Forelimb muscle (tissue), 1 donor: ENCODE measurements at places on chromosomes 7 and 10.

- DNase-seq, result no peak
Measured at GRCh38 chr10:99008054-99008453, 227.6 kb downstream of the HPSE2 start.

GRCh38 chr7:78862411-78862900, 591.0 kb downstream of the MAGI2 start:
- DNase-seq, result no peak

DNA sequence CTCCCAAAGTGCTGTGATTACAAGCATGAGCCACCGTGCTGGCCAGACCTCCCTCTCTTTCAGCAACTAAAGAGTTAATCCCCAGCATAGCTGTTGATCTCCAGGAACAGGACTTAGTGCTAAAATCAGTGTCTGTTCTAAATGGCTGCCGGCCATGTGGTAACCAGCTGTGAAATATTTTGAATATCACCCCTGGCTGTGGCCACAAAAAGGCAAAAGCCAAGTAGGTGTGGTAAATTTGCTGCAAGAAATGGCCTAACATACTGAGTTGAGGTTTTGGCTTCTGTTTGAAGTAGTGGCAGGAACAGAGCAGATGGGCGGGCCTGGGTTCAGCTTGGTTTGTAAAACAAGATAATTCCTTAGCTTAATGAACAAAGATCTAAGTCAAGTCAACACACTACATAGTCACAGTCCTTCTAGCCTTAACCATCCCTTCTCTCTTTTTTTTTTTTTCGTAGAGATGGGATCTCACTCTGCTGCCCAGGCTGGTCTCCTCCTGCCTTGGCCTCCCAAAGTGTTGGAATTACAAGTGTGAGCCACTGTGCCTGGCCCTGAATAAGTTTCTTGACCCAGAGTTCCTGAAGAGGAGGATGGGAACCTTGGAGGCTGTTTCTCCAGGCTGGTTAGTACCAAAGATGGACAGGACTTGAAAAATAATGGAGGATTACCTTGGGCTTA, 22.7 kb upstream of the AGFG2 start:
- DNase-seq, result no peak

DNA sequence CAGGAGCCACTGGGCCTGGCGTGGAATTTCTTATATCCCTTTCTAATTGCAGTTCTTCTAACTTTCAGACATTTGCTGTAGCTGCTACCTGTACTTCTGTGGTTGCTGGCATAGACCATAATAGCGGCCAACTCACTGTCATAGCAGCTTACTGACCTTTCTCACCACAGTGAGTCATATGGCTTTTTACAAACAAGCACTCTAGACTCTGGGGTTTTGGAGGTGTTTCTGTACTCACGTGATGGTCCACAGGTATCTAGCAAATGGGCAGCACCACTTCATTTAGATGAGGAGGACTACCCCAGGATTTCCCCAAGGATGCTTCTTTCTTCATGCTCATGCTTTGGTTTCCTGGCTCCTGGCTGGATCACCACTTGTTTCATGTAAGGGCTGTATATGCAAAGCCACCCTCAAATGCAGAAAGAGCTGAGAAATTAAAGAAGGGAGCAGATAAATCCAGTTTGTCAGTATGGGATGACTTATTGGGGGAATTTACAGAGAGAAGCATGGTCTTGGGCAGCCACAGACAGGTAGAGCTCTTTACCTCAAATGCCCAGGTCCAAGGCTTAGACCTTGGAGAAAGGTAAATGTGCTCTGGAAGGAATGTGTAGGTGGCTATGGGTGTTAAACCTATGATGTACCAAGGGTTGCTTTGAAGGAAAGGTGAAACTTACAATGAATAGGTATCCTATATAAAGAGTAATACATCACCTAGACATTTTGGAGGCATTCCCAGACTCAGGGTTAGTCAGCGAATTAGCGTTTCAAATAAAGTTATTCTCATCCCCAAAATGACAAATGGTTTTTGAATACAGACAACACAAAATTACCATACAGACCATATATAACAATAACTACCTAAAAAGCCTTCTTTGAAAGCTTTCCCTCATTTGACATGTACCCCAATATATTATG, 15.9 kb upstream of the SLC25A16 start:
- DNase-seq, result no peak

DNA sequence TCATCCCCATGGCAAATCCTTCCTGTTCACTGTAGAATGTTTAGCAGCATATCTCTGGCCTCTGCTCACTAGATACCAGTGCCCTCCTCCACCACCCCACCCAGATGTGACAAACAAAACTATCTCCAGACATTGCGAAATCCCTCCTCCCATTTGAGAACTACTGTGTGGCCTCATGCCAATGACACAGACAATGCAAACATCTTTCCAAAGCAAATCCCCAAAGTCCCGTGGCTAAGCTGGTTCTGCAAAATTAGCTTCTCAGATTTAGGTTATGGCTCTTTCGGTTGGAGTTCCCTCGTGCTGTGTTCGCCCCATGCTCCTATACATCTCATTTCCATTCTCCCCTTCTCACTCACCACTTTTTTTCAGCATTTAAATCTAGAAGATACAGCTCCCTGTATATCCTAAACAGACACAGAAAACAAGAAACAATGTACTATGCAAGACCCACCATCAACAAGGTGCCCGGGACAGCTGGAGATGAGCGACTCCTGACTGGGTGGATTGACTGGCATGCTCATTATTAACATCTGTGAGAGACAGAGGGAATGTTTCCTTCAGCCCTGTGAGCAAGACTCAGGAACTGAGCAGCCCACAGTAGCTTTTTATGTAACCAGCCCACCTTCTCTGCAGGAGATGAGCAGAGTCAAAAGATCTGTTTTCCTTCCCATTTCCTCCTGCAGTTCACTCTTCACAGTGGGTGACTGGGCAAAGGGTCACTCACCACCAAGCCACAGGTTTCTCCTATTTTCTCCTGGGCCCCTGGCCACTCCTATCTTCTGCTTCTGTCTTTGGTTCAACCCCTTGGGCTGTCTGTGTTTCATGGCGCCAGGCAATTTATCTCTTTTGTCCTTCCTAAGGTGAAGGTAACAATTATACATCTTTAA, 225.7 kb upstream of the AOAH start:
- no peak for DNase-seq
